Stimulated activated CD8-positive, alpha-beta memory T cell treated with anti-CD3 and anti-CD28 coated beads, Interleukin-15, amount 100 ng/mL, for 4 hours (primary cell): ENCODE measurements at places on chromosomes 7 and 10.

DNA sequence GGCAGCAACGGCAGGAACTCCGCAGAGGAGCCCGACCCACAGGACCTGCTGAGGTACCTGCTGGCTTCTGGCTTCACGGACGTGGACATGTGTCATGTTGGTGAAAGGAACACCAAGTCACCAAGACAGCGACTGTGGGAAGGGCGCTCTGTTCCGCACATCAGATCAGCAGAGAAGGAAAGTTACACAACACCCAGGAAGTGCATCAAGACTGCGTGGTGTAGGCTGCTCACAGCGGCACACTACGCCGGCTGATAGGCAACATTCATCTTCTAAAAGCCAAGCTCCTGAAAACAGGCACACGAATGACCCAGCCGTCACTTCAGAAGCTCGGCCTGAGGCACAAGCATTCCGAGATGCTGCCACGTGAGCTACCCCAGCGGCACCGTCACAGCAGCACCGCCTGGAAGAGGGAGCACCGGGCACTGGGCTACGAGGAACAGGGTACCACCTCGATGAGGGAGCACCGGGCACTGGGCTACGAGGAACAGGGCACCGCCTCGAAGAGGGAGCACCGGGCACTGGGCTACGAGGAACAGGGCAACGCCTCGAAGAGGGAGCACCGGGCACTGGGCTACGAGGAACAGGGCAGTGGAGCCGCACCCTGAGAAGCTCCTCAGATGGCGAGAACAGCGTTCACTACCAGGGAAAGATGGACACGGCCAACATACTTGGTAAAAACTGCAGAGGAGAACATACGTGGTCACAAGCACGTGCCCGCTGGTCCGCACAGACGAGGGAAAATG, 86.7 kb downstream of the MAD1L1 start:
- no peak for DNase-seq

DNA sequence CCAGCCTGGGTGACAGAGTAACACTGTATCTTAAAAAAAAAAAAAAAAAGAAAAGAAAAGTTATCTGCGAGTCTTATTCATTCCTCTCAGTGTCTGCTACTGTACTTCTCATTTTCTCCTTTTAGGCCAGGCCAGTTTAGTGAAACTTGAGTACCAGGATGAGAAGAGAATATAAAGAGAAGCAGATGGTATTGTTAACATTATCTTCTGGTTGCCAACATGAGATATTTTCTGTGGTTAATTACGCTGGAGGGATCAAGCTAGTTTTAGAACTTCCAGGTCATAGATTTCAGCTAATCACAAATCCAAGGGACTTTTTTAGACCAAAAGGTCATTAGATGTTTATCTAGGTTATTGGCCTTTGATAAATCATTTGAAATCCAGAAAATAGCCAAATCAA, 252.6 kb upstream of the SMIM30 start:
- no peak for DNase-seq

DNA sequence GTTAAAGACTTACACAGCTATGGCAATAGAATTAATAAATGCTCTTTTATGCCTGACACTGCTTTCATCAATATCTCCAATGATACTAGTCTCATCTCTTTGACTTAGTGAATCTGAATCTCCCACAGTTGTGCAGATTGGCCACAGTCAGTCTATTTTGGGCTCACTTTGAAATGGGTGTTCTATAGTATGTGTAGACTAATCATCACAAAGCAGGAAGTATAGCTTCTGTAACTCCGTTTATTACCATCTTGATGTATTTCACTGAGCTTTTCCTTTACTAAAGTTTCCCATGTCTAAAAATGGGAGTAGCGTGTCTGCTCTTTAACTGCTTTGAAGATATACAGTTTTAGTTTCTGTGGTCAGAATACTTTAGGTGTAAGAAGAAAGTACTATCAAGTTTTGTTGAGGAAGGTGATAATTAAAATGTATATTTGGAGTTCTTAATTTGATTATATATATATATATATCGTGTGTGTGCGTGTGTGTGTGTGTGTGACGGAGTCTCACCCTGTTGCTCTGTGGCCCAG, 70.1 kb downstream of the ST7 start:
- DNase-seq: no peak

DNA sequence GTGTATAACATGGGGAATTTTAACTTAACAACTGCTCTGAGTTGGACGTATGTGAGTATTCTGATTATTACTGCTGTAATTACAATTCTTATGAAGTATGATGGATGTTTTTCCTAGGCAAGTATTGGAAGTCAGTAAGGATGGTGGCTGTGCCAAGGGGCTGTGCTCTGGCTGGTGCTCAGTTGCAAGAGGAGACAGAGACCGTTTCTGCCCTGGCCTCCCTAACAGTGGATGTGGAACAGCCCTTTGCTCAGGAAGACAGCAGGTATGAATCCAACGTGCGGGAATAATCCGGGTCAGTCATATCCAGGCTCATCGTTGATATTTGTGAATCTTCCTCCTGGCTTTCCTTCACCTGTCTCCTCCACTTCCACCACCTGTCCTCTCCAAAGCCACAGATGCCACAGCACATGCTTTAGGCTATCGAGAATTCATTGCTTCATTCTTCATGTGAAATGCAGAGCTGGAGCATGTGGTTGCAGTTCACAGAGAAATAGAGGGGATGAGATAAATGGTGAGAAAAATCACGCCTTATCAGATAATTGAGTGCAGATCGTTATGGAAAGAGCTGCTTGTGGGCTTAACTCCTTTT, 141.7 kb downstream of the TWIST1 start:
- DNase-seq: no peak

DNA sequence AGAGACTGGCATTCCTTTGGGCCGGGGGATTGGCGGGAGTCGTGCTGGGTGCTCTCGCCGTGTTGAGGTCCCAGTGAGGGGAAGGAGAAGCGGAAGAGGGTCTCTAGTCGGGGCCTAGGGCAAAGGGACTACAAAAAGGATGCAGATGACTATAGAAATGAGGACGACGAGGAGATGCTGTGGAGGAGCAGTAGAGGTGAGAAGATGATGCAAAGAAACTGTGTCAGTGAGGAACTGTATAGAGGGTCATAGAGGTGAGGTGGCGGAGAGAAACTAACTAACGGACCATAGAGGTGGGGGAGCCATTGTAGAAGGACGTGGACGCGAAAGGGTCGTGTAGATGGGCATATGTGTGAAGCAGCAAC, 324 bp downstream of the TWNK start:
- DNase-seq: no peak

DNA sequence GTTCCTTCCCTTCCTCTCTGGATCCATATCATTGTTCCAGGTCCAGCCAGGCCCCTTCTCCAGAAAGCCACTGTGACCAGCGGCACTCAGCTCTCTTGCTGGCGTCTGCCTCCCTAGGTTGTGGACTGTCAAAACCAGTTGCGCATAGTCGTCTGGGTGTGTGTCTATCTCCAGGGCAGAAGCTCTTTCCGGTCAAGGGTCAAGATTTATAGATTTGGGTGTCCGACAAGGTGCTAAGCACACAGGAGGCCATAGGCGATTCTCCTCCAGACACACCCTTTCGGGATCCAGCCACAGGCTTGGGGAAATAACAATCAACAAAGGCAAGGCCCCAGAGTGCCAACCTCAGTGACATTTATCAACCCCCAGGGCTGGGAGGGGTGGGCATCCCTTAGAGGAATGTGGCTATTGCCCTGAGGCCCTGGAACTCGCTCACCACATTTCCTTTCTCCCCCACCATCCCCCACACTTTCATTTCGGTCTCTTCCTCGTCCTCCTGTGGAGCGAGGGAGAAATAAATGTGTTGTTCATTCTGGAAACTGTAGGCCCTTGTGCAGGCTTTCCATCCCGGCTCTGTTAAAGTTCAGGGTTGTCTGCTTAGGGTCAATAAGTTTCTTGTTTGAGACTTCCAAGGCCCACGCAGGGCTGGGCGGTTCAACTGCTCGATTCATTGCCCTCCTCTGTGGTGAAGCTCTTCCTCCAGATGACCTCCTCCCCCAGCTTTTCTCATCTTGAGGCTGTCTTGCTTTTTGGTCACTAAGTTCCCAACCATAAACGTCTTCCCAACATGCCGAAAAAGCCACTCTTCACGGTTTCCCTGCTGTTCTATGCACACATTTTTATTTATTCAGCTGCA, 57.9 kb downstream of the AFAP1L2 start:
- DNase-seq: no peak

DNA sequence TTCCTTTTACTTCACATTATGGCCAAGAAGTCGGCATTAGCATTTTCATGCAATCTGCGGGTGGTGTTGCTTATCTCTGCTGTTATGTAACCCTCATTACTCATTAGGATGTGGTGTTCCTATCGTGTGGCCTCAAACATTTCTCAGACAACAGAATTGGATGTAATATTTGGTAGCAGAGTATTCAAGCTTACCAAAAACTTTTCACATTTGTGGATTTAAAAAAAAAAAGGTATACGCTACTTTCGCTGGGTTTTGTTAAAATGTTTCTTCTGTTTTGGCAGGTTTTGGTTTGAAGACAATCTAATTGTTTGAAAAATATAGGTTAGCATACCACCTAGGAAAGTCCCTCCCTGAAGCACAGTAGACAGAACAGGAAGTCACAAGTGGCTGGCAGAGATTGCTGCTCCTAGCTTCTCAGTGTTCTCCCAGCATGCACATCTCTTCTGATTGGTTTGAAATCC, 128.8 kb downstream of the GATA3 start:
- no peak for DNase-seq

- no peak for DNase-seq
Measured at GRCh38 chr7:5662828-5663227, 118.6 kb downstream of the RNF216 start.

GRCh38 chr7:149245244-149245643, 5.8 kb downstream of the ZNF212 start:
- no peak for DNase-seq
